ENCODE measurements at places on chromosomes 2 and 18.

GRCh38 chr2:217289907-217290280 is 430.0 kb upstream of the TNP1 start:
- DNase-seq: no peak

- DNase-seq: no peak
Measured at GRCh38 chr2:45237128-45237527, 227.9 kb upstream of the SIX2 start.

DNA sequence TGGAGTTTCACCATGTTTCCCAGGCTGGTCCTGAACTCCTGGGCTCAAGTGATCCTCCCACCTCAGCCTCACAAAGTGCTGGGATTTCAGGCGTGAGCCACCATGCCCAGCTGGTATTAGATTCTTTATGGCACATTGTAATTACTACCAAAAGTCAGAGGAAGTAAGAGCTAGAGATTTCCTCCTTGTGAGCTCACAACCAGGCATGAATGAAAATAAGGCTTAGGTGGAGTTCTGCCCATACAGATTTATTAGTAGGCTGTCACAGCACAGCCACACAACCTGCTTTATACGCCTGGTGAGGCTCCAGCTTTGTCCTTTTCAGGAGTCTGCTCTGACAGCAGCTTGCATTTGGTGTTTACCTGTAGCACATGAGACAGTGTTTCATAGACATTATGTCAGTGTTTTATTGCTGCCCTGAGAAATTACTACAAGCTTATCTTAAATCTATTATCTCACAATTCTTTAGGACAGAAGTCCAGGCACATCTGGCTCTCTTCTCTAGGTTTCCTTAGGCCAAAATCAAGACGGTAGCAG is 156.6 kb downstream of the TANC1 start:
- DNase-seq: no peak

DNA sequence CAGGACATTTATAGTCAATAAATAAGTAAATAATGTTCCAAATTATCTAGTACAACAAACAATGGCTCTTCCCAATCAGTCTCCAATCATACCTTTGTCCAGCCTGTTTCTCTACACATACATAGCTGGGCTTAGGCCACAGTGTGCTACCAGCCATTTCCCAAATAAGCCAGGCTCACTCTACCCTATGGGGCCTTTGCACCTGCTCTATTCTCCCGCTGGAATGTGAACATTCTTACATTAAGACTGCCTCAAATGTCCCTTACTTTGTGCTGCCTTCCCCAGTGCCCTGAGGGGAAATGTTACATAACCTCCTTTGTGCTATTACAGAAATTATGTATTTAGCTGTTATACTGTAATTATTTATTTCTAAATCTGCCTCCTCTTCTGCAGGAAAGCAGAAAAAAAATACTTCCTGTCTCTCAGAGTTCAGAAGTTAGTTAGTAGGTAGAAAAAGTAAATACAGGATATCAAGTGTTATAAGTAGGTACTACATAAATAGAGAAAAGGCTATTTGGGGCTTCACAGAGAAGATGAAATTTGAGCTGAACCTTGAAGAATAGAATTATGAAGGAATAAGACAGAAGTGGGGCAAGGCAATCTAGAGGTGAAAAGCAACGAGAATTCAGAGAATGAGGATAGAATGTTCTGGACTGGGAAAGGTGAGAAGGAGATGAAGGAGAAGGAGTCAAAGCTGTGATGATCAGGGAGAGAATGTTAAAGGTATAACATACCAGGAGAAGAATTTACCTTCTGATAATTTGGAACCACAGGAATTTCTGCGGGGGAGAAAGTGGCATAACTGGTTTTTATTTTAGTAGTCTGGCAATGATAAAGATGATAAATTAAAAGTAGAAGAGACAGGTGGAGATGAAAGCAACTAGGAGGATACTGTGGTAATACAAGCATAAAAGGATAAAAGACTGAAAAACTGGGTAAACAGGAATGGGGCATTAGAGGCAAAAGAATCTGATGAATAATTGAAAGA is 37.0 kb downstream of the ROCK1 start:
- no peak for DNase-seq

GRCh38 chr2:168454737-168455644 is 1.1 kb upstream of the CERS6 start:
- no peak for DNase-seq

DNA sequence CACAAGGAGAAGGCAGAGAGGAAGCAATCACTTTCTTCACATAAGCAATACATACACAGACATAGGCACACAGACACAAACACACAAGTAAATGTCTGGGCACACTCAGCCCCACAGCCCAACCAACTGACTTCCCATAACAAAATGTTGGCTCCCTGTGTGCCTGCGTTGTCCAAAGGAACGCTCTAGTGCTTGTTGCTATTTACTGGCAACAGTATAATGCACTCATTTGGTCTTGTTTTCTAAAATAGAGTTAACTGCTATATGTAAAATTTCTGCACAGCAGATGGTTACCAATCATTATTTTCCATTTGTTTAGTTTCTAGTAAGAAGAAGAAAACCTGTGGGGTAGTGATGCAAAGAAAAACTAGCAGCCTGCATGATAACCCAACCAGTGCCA is 16.5 kb downstream of the FIGN start:
- no peak for DNase-seq

GRCh38 chr2:31014516-31014915 is 123.7 kb downstream of the GALNT14 start:
- DNase-seq: no peak
